T-helper 2 cell treated with Interferon-gamma antibody and Interleukin-4, amounts not matched to agents 5 μg/mL and 100 μg/mL, for 36 hours (primary cell): ENCODE measurements at places on chromosomes 7 and 10.
A peak's percentile ranks its signal among the peaks of the same experiment; 100 is the strongest.

GRCh38 chr7:42070068-42070467, 166.9 kb downstream of the GLI3 start:
- no peaks in the 10 kb centered on the region for H3K27me3 ChIP-seq
- no peak overlapping the region for H3K4me3 ChIP-seq
- no peaks in the 10 kb centered on the region for H3K4me1 ChIP-seq
- H3K27ac ChIP-seq, result no peak overlapping the region
- H3K36me3 ChIP-seq, result no peaks in the 10 kb centered on the region

- H3K4me3 ChIP-seq, result no peak overlapping the region
- no peaks in the 10 kb centered on the region for H3K36me3 ChIP-seq
- H3K4me1 ChIP-seq, result no peaks in the 10 kb centered on the region
- H3K27ac ChIP-seq, result no peak overlapping the region
These were observed 334.4 kb downstream of the ADARB2 start for GRCh38 chr10:1402816-1403507.

- no peak for DNase-seq
- H3K27ac ChIP-seq, result no peak overlapping the region
- H3K4me1 ChIP-seq, result no peaks in the 10 kb centered on the region
- no peak overlapping the region for H3K4me3 ChIP-seq
These were observed 215.5 kb downstream of the SEMA3D start for GRCh38 chr7:84971360-84971759.

- no peak overlapping the region for H3K4me3 ChIP-seq
- peak overlapping the region; percentile 55 for H3K27ac ChIP-seq
- no peak for DNase-seq
- peaks cover 47% of the 10 kb centered on the region for H3K36me3 ChIP-seq
- peaks cover 26% of the 10 kb centered on the region for H3K4me1 ChIP-seq
These were observed 214.7 kb downstream of the ELFN1 start for GRCh38 chr7:1884583-1885350.
